ENCODE measurements at places on chromosomes 16 and 17.

GRCh38 chr17:8005967-8006730 lies 3.7 kb downstream of the GUCY2D start:
- DNase-seq: no peak

DNA sequence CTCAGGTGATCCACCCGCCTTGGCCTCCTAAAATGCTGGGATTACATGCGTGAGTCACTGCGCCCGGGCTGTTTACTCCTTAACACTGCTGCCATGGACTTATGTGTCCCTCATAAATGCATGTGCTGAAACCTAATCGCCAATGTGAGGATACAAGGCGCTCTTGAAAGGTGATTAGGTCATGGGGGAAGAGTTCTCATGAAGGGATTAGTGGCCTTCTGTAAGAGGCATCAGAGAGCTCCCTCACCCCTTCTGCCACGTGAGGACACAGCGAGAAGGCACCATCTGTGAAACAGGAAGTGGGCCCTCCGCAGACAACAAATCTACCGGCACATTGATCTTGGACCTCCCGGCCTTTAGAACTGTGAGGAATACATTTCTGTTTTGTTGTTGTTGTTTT lies 19.1 kb downstream of the ITPRIPL2 start:
- no peak for DNase-seq

DNA sequence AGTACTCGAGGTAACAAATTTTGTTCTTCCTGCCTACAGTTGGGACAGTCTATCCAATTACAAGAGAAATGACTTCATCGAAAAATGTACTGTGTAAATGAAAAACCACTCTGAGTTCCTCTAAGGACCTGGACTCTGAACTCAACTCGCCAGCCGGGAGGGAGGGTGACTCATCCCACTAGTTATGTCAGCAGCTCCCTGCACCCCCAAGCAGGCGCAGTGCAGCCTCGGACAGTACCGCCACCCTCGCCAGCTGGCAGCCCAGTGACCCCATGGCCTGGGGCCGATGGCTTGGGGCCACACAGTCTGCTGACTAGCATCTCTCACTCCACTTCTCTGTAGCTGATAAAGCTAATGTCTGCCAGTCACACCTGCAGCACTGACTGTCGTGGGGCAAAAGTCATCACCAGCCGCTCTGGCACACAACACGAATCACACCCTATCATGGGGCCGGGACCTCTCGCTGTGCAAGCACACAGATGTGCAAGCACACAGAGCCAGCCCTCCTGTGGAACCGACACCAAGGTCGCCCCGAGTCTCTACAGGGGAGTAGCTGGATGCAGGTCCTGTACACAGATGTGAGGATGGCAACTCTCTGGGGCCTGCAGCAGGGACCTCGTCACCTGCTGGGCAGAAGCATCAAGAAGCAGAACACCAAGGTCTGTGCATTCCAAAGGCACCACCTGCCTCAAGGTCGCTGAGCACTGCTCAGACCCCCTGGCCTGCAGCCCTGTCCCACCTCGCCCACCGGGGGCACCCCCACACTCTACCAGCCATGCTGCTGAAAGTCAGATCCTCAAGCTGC lies 5.7 kb downstream of the CSNK1D start:
- DNase-seq: no peak

GRCh38 chr17:82756166-82756565 lies 4.3 kb downstream of the TBCD start:
- DNase-seq: no peak

- no peak for DNase-seq
Observed at GRCh38 chr17:37789771-37790541, 45.1 kb upstream of the HNF1B start.
